ENCODE measurements at places on chromosomes 2 and 18. TPM values are rescaled to one million over a fixed set of nuclear protein-coding genes. Genes with fewer than 3 reads are reported as not detected.

Gene KCNF1
- not detected for polyA plus RNA-seq

Gene C1QL2
- not detected for polyA plus RNA-seq

Gene DCDC2C
- not detected for polyA plus RNA-seq

Gene ASB18
- polyA plus RNA-seq, result not detected

Gene MC4R
- polyA plus RNA-seq, result not detected

Gene XDH
- polyA plus RNA-seq, result not detected

Gene ATL2
- 14.2 TPM for polyA plus RNA-seq

Gene DBI
- polyA plus RNA-seq, result 249 TPM

GRCh38 chr2:26352892-26353291 lies 6.3 kb upstream of the ADGRF3 start:
- no peaks in the 10 kb centered on the region for H3K27me3 ChIP-seq
- H3K4me1 ChIP-seq, result peaks cover 64% of the 10 kb centered on the region
- no peak overlapping the region for H3K27ac ChIP-seq
- no peak for DNase-seq
- no peak overlapping the region for H3K4me3 ChIP-seq

DNA sequence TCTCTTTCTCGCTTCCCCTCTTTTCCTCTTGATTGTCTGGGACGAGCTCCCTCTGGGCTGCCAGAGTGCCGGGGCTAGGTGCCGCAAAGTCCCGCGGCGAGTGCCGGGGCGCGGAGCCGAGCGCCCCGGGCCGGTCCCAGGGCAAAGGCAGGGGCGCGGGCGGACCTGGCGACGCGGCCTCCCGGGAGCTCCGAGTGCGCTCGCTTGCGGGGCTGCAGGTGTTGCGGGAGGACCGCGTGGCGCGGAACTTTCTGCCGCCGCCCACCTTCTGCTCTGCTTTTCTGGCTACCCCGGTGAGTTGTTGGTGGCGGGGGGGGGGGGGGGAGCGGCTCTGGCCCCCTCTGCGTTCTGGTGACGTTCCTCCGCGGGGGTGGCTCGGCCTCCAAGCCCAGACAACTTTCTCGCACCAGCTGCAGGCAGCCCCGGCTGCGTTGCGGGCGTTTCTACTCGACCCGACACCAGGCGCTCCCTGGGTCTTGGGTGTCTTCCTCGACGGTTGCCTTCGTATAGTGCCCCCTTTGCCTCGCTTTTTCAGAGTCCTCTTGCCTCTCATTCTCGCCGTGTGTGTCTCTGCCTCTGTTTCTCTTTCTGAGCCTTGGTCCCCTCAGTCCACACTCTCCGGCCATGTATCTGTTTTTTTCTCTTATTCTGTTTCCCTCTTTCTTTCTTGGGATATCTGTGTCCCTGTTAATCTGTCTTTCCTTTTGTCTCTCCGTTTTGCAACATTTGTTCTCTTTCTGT lies 759 bp downstream of the GALNT13 start:
- peak overlapping the region; percentile 59 for H3K4me3 ChIP-seq
- no peak for DNase-seq
- H3K27me3 ChIP-seq, result peaks cover 40% of the 10 kb centered on the region
- peaks cover 3% of the 10 kb centered on the region for H3K4me1 ChIP-seq

- H3K4me1 ChIP-seq, result peaks cover 31% of the 10 kb centered on the region
- H3K36me3 ChIP-seq, result peaks cover 43% of the 10 kb centered on the region
- H3K27ac ChIP-seq, result no peak overlapping the region
These were observed 96.3 kb downstream of the XRCC5 start for GRCh38 chr2:216205486-216205885.

DNA sequence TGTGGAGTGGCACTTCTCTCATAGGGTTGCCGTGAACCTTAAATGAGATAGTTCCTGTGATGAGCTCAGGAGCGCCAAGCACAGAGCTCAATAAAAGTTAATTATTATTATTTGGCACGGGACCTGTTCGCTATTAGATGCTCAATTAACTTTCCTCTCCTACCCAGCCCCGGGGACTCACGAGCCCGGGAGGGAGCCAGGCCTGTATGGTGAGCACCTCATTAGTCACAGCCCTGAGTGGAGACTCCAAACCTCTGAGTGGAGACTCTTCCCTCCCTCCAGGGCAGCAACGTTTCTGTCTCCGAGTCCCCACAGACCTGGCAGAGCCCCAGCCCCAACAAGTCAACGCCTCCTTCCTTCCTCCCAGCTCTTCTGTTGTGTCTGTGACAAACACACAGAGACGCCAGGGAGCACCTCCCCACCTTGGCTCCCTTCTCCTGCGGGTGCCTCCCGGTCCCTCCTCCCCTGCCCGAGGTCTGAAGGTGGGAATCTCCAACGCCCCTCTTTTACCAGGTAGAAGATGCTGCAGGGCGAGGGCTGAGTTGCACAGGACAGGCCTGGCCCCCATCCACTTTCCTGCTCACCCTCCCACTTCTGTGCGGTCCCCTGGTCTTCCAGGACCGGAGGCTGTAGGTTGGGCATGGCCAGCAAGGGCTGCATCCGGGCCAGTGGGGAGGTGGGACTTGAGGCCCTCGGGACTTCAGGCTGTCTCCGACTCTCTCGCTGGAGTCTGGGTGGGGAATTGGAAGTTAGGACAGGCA lies 52.7 kb upstream of the ODC1 start:
- DNase-seq, result no peak
- no peaks in the 10 kb centered on the region for H3K36me3 ChIP-seq
- H3K27ac ChIP-seq, result no peak overlapping the region
- peaks cover 13% of the 10 kb centered on the region for H3K27me3 ChIP-seq

GRCh38 chr2:195092341-195092740 lies 564.7 kb upstream of the SLC39A10 start:
- peaks cover 17% of the 10 kb centered on the region for H3K27me3 ChIP-seq
- H3K36me3 ChIP-seq, result no peaks in the 10 kb centered on the region
- H3K27ac ChIP-seq, result no peak overlapping the region
- no peaks in the 10 kb centered on the region for H3K4me1 ChIP-seq
- no peak overlapping the region for H3K4me3 ChIP-seq

DNA sequence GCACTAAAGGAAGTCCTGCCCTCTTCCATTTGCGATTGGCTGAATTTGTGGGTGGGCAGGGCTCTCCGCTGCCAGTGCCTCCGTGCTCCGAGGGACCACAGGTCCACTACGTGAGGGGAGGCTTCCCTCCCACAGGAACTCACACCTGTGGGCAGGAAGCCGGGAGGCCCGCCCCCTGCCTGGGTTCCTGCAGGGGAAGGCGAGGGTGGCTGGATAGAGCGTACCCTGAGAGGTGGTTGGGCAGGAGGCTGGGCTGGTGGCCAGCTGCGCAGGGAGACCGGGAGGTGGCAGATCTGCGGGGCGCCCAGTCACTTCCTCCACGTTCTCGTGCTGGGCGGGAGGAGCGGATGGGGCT lies 47.0 kb upstream of the PTH2R start:
- DNase-seq, result no peak
- peaks cover 6% of the 10 kb centered on the region for H3K4me1 ChIP-seq
- H3K36me3 ChIP-seq, result peaks cover 30% of the 10 kb centered on the region
- no peak overlapping the region for H3K27ac ChIP-seq
- H3K4me3 ChIP-seq, result no peak overlapping the region

DNA sequence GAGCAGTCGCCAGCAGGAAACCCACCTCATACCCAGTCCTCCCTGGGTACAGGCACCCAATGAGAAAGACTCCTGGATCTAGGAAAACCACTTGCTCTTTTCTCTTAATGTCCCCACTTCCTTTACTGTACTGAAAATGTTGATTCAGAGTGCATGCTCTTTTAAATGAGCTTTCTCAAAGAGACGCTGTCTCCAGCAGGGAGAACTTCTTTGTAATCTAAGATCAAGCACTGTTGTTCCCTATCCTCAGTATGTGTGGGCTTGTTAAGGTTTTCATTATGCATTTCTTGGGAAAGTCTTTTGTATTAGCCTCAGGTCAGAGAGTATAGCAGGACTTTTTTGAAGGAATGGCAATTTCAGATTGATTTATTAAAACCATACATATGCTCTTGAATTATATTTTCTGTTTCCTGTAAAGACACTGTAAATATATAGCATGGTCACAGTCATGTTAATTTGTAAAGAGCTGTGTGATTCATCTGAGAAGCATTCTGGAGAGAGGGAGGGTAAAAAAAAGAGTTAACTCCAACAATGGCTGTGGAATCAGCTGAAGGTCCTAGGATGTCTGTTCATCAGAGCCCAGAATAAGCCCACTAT lies 178.1 kb downstream of the MGAT5 start:
- H3K27me3 ChIP-seq, result no peaks in the 10 kb centered on the region
- H3K4me3 ChIP-seq, result no peak overlapping the region
- no peak for DNase-seq
- no peaks in the 10 kb centered on the region for H3K4me1 ChIP-seq
- peaks cover 17% of the 10 kb centered on the region for H3K36me3 ChIP-seq

DNA sequence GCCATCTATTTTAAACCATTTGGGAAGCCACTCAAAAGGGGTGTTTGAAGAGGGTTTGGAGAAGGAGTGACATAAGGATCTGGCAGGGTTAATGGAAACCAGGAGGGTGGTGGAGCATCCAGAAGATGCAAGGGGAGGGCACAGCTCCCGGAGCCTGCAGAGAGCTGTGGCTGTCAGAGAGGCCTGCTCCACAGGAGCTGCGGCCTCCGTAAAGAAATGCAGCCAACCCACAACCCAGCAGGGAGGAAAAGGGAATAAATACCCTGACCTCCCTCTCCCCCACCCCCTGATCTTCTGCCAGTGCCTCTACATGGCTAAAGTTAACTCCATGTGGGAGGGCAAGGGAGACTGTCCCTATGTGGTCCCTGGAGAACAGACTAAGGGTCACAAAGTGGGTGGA lies 567.1 kb upstream of the POU3F3 start:
- H3K27me3 ChIP-seq, result peaks cover 5% of the 10 kb centered on the region
- no peak overlapping the region for H3K27ac ChIP-seq
- DNase-seq, result no peak
- H3K36me3 ChIP-seq, result no peaks in the 10 kb centered on the region
- no peaks in the 10 kb centered on the region for H3K4me1 ChIP-seq
- H3K4me3 ChIP-seq, result no peak overlapping the region

DNA sequence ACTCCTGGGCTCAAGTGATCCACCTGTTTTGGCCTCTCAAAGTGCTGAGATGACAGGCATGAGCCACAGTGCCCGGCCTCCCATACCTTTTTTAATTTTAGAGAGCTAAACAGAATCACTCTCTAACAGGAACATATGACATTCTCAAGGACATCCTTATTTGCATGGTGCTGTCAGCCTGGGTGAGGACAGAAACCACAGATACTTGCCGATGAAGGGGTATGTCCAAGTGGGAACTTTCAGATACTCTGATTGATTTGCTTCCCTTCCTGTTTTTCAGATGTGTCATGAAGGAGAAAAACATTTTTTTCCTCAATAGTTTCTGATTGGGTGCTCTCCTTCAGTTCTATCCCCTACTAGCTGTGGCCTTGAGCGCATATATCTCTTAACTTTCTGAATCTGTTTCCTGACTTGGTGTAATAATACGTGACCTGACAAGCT lies 49.6 kb downstream of the MYO3B start:
- H3K27ac ChIP-seq, result no peak overlapping the region
- H3K36me3 ChIP-seq, result no peaks in the 10 kb centered on the region
- no peak overlapping the region for H3K4me3 ChIP-seq
- no peaks in the 10 kb centered on the region for H3K27me3 ChIP-seq
- no peak for DNase-seq
- no peaks in the 10 kb centered on the region for H3K4me1 ChIP-seq

DNA sequence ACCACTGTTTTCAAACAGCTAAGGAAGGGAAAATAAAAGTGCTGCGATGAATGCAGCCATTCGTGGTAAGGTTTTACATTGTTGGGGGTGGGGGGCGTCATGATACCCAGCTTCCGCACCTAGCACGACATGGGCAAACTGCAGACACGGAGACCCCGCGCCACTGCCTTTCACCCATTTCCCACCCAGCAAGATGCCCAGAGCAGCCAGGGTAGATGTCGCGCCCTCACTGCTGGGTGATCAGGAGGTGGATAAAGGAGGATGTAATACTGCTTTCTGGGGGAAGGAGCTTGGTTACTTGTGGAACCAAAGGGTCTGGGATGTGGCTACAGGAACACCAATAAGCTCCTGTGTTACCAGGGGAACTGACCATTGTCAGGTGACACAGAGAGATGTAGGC lies 138.4 kb downstream of the ZNF516 start:
- H3K4me3 ChIP-seq, result no peak overlapping the region
- H3K4me1 ChIP-seq, result no peaks in the 10 kb centered on the region
- no peaks in the 10 kb centered on the region for H3K27me3 ChIP-seq
- H3K36me3 ChIP-seq, result peaks cover 18% of the 10 kb centered on the region
- no peak overlapping the region for H3K27ac ChIP-seq

- no peak overlapping the region for H3K27ac ChIP-seq
- no peaks in the 10 kb centered on the region for H3K27me3 ChIP-seq
- no peaks in the 10 kb centered on the region for H3K36me3 ChIP-seq
These were observed 1291.6 kb upstream of the ZEB2 start for GRCh38 chr2:145811276-145812164.

- H3K4me3 ChIP-seq, result no peak overlapping the region
- H3K36me3 ChIP-seq, result no peaks in the 10 kb centered on the region
- peaks cover 3% of the 10 kb centered on the region for H3K27me3 ChIP-seq
- H3K4me1 ChIP-seq, result peaks cover 12% of the 10 kb centered on the region
These were observed 35.0 kb downstream of the TMEFF2 start for GRCh38 chr2:192159736-192160135.

DNA sequence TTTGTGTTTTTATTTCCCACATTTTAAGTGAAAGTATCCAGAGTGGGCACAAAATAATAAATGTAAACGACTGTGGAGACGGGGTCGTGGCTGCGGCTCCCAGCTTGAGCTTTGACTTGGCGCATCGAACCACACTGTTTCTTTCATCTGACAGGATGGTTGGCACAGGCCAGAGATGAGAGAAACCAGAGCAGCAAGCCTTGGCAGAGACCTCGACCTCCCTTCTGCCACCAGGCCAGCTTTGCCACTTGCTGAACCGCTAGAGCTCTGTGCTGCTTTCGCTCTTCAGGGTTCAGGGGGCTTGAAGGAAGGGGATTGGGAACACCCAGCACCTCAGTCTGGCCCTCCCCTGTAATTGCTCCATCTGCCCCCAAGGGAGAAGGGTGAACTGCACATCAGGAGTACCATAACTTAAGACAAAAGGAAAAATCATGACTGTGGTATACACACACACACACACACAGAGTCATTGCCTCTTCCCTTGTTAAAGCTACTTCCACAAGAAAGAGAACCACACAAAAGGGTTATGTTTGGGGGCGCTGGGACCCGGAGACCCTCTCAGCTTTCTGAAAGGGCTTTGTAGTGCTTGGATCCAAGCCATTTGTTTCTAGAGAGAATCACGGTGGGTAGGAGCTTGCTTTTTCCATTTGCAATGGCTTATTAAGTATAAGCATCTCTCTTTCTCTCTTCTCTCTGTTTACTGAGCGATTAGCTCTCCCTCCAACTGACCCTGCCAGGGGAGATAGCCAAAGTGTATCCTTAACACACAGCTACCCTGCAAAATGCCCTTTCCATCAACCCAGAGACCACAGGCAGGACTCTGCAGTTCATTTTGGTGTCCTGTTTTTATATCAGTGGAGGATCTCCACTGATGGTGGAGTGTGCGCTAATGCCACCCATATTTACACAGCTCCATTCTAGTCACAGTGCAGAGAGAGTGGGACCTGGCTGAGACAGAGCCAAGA lies 23.0 kb downstream of the POU3F3 start:
- H3K27me3 ChIP-seq, result peaks cover 71% of the 10 kb centered on the region
- no peaks in the 10 kb centered on the region for H3K36me3 ChIP-seq
- H3K4me1 ChIP-seq, result peaks cover 8% of the 10 kb centered on the region
- H3K27ac ChIP-seq, result no peak overlapping the region
- H3K4me3 ChIP-seq, result no peak overlapping the region

GRCh38 chr18:45330170-45330594 lies 285.1 kb upstream of the SLC14A2 start:
- no peak overlapping the region for H3K27ac ChIP-seq
- H3K27me3 ChIP-seq, result peaks cover 21% of the 10 kb centered on the region
- H3K36me3 ChIP-seq, result no peaks in the 10 kb centered on the region

GRCh38 chr2:240925568-240926515 lies 19.7 kb downstream of the CROCC2 start:
- H3K4me3 ChIP-seq, result no peak overlapping the region
- H3K27ac ChIP-seq, result no peak overlapping the region
- peaks cover 2% of the 10 kb centered on the region for H3K27me3 ChIP-seq

- H3K4me3 ChIP-seq, result no peak overlapping the region
- H3K27me3 ChIP-seq, result peaks cover 14% of the 10 kb centered on the region
- DNase-seq, result no peak
- no peaks in the 10 kb centered on the region for H3K36me3 ChIP-seq
- H3K27ac ChIP-seq, result no peak overlapping the region
These were observed 203.5 kb downstream of the NDUFA10 start for GRCh38 chr2:239821694-239822075.

Data from naive thymus-derived CD8-positive, alpha-beta T cell (primary cell).